MCF 10A (cell line): ENCODE measurements at places on chromosomes 16 and 17.

GRCh38 chr17:39598630-39599003 is 9.1 kb downstream of the NEUROD2 start:
- DNase-seq = no peak

DNA sequence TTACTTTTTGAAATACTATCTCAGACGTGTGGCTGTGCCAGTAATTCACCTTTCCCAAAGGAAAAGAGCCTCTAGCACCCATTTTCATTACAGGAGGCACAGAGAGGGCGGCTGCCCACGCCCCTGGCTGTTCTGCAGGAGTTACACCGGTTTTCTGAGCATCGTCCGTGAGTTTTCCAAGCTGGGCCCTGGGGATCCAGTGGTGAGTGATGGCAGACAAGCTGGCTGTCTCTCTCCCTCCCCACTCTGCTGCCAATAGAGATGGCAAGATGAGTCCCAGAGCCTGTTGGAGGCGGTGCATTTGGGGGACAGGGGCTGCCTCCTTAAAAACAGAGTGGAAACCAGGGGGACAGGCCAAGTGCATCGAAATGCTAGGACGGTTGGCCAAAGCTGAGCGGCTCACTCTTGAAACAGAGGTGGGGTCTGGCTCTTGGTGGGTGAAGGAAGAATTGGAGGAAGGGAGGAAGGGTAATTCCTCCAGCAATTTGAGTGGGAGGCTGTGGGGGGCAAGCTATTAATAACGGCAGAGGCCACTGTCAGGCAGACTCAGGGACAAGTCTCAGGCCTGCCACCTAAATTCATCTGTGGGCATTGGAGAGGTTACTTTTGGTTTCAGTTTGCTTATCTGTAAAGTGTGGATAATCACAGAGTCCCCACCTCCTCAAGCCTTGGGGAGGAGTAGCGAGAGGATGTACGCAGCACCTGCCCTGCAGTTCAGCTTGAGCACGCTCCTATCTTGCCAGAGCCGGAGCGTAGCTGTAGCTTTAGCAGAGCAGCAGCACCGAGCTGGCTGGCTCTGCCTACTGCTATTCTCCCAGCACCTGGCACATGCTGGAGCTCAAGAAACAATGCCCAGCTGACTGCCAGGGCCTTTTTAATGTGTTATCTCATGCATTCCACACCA is 7.5 kb upstream of the NOS2 start:
- no peak for DNase-seq

- no peak for DNase-seq
These were observed 92.0 kb downstream of the WSCD1 start for GRCh38 chr17:6162216-6162615.

GRCh38 chr16:57367116-57367752 is 5.1 kb upstream of the CX3CL1 start:
- no peak for DNase-seq
